AG10803 (cell line): ENCODE measurements at places on chromosomes 3 and 15.

DNA sequence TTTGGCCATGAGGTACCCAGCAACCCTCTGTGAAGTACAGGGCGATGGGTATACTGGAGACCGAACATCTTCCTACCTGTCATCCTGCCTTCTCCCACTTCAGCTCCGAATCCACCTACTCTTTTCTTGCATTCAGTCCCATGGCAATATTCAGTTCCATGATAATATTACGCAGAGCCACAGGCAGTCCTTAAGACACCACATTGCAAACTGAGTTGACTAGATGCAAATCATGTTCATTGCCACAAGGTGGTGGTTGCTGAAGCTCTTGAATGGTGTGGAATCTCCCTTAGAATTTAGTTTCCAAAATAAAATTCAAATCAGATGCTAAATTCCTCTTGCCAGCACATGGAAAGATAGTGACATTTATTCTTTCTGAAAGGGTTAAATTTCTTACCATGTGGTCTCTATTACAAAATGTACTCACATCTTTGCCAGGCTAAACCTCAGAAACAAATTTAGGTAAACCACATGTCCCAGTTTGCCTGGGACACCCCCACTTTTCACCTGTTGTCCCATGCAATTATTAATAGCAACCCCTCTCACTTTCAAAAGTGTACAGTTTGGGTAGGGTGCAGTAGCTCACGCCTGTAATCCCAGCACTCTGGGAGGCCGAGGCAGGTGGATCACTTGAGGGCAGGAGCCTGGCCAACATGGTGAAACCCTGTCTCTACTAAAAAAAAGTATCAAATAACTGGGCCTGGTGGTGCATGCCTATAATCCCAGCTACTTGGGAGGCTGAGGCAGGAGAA, 1.7 kb upstream of the NME9 start:
- DNase-seq, result peak; percentile 45

DNA sequence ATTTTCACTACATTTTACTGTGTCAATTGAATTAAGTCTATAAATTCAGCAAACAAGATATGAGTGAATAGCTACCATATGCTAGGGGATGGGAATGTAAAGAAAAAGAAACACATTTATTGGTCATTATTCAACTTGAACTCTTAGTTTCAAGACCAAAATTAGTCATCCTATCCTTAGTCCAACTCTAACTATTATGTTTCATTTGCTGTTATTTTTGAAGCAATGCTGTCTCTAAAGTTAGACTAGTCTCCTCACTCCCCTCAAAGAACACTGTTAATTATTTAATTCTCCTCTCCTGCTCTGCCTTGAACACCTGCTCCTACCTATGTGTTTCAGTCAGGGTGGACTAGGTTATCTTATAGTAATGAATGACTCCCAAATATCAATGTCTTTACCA, 920.9 kb downstream of the TUSC7 start:
- no peak for DNase-seq

GRCh38 chr3:196968233-196969133, at the start of gene PIGZ:
PIGZ (minus strand) TSS chr3:196968833; CDS start chr3:196952031, 16,802 bp downstream.
- DNase-seq, result peak; percentile 32

GRCh38 chr15:73781038-73781925, 28.1 kb upstream of the INSYN1 start:
- DNase-seq, result no peak

GRCh38 chr15:56028430-56028829, 35.0 kb upstream of the NEDD4 start:
- no peak for DNase-seq

- no peak for DNase-seq
Observed at GRCh38 chr3:31908391-31909097, 72.5 kb downstream of the OSBPL10 start.

- peak; percentile 52 for DNase-seq
Observed at GRCh38 chr15:31215490-31216214, 111.0 kb upstream of the KLF13 start.

- peak; percentile 80 for DNase-seq
Observed at GRCh38 chr15:57861815-57862586, 155.5 kb downstream of the POLR2M start.

DNA sequence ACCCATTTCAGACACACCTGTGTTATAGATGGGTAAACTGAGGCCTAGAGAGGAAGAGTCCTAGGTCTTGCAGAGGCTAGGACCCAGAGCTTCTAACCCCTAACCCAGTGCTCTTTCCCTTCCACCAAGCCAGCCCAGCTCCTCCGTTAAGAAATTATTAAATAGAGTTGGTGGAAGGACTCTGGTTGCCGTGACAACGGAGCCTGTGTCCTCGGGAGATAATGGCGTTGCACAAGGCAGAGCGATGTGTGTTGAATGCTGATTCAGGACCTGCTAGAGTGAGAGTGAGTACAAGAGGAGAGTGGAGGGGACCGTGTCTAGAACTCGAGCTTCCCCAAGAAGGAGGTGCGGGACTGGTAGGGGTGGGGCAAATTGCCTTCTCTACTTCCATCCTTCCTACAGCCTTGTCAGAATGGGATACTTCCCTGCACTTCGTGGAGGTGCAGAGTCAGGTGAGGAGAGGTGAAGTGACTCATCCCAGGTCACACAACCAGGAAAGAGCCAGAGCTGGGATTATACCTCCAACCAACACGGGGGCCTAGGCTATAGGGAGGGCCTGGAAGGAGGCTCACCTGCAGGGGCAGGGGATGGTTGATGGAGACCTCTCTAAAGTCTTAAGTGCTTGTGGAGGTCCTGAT, 8.6 kb downstream of the SLC6A1 start:
- no peak for DNase-seq

GRCh38 chr3:50278880-50279224, at the start of gene LSMEM2:
LSMEM2 (plus strand) TSS chr3:50279087; CDS start chr3:50279114, 27 bp downstream.
- no peak for DNase-seq

GRCh38 chr3:56003129-56003528, 465.1 kb downstream of the ERC2 start:
- no peak for DNase-seq

DNA sequence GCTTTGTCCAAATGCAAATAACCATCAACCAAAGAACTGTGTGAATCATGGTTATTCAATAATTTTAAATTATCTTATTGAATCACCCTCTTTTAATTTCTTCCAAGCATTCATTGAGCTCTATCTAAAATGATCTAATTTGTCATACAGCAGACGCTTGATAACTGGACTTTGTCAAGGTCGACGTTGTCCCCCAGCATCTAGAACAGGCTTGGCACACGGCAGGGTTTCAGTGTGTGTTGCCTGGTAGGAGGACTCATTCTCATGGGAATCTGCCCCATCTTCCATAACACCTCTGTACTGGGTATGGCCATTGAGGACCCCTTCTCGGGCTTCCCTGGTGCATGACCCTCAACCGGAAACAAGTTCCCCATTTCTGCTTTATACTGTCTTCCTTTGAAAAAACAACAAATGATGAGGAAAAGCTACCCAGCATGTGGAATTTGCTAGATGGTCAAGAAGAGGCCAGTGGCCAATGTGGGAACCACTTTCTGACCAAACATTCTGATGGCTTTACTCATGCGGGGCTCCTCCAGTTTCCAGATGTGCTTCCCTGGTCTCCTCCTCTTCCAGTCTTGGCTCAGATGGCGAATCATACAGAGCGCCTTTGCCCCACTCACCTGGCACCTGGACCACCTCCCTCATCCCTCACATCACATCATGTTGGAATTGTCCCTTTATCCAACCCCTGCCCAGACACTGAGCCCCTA, 41.7 kb upstream of the SEC22A start:
- DNase-seq, result peak; percentile 65

- DNase-seq, result peak; percentile 6
Observed at GRCh38 chr3:106263011-106263410, 394.2 kb upstream of the CBLB start.

DNA sequence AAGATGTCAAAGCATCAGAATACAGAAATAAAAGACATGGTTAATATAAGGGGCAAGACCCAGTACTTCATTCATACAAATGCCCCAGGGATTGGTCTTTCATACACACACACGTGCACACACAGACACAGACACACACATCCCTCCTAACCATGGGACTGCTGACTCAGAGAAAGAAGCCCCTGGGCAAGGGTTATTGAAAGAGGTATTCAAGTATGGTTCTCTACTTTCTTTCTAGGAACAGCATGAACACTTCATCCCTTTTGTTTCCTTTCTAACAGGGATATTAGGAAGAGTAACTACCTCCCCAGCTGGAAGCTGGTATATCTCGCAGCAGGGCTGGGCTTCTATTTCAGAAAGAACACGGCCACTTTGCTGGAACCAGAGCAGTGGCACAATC, 33.2 kb upstream of the ZFAND6 start:
- no peak for DNase-seq

- DNase-seq, result peak; percentile 70
Observed at GRCh38 chr15:95086531-95087252, 855.3 kb downstream of the MCTP2 start.
